ENCODE measurements at places on chromosomes 11 and 22.

DNA sequence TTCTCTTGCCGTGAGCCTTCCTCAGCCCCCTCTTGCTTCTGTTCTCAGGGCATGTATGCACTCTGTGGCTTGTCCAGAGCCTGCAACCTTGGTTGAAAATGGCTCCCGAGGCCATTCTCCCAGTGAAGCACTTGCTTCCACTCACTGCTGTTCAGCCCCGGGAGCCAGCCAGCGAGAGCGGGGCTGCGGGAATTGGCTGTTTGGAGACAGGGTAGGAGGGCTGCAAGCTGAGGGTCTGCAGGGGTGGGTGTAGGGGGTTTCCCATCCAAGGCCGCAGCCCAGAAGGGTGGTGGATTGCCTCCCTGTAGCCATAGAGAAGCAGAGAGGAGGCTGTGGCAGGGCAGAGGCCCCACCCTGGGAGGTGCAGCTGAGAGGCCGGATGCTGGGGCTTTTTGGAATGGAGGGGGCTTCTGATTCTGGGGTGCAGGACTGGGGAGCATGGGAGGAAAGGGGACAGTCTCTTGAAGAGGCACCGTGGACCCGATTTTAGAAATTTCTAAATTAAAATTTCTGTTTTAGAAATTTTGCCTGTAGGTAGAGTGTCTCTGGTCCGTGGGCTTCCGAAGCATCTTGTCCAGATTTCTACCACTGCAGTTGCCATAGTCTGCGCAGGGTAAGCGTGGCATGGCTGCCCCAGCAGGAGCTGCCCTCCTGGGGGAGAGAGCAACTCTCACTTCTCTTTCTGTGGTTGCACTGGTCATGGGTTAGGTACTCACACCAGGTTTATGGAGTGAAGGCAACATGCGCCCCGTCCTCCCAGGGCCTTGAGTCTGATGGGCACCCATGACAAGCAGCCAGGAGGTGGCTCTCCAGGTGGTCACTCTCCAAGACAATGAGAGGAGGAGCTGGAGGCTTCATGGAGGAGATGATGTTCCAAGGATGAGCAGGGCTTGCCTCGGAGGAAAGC is 100.2 kb downstream of the TBC1D22A start:
- DNase-seq, result no peak

DNA sequence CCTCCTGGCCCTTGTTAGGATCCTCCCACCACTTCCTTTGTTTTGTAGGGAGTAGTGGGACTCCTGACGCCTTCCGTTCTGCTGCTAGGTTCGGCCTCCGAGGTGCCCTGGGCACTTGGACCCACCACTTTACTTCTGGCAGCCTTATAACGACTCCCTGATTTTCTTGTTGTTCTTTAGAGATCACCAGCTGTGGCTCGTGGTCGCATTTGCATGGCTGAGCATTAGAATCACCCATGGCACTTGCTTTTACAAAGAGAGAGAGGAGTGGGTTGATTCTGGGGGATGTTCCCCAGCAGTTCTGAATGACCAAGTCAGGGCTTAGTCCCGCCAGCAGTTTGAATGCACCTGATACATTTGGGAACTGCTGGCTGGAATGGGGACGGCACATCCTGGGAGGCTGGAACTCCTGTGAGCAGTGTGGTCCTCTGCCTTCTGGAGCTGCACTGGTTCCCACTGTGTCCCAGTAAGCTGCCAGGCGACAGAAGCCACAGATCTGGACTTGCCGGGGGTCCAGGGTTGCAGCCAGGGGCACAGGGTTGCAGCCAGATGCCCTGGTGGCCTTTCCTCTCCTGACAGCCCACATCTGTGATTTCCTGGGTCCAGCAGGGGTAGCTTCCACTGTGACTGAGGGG is 4.1 kb downstream of the TUB start:
- no peak for DNase-seq

- DNase-seq, result no peak
These were observed 10.1 kb downstream of the OVOL1 start for GRCh38 chr11:65796726-65797601.

DNA sequence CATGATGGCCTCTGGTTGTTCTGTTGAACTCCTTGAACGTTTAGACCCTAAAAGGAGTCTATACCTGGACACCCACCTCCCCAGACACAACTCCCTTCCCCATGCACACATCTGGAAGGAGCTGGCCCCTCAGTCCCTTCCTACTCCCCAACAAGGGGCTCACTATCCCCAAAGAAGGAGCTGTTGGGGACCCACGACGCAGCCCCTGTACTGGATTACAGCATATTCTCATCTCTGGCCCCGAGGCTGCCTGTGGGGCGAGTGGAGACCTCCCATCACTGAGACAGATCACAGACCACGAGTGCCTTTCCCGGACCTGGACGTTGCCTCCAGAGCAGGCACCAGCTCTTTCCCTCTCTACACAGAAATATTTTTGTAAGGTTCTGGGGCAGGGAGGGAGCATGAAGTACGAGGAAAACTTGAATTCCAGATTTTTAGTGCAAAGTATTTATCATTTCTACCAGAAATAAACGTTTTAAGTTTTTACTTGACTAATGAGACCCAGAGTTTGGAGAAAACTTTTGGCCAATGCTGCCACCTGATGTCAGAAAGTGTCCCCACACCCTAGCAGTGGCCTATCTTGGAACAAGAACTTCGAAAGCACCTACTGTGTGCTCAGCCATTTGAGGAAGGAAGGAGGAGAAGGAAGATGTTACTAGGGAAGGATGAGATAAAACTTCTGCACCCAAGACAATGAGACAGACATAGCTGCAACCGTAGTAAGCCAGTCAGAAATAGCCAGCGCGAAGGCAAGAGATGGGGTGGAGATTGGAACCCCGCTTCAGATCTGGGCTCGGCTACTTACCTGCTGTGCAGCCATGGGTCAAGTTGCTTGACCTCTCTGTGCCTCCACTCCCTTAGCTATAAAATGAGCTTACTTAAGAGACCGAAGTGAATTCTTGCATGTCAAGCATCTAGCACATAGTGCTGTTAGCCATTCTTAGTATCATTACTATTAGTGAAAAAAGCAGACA is 10.2 kb upstream of the POU2F3 start:
- no peak for DNase-seq

DNA sequence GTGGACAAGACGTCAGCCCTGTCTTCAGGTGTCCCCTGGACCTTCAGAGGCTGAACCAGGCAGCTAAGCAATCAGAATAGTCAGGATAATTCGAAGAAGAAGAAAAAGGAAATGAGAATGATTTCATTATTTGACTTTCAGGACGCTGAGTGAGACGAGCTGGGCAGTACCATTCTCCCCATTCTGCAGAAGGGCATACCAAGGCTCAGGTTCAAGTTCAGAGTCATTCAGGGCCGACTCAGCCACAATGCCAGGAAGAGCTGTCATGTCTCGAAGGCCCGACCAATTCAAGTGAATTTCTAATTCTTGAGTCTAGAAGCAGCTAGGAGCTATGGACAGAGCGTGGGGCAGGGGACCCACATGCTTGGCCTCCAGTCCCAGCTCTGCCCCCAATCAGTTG is 33.8 kb upstream of the CD82 start:
- DNase-seq, result no peak

GRCh38 chr11:32366666-32367065 is 68.7 kb downstream of the WT1 start:
- DNase-seq, result no peak

DNA sequence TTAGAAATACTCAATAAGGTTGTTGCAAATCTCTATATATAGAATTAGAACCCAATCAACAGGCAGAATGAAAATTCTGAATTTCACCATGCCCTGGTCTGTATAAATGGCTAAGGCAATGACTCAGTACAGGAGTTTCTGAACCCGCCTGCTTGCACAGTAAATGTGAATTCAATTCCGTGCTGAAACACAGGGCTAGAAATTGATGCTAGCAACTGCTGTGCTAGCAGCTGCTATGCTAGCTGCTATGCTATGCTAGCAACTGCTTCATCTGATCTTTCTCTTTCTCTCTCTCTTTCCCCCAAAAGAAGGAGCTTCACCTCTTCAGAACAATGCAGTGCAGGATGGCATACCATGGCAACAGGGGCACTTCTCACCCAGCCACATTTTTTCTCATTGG is 9.7 kb upstream of the OR52J3 start:
- DNase-seq, result no peak

DNA sequence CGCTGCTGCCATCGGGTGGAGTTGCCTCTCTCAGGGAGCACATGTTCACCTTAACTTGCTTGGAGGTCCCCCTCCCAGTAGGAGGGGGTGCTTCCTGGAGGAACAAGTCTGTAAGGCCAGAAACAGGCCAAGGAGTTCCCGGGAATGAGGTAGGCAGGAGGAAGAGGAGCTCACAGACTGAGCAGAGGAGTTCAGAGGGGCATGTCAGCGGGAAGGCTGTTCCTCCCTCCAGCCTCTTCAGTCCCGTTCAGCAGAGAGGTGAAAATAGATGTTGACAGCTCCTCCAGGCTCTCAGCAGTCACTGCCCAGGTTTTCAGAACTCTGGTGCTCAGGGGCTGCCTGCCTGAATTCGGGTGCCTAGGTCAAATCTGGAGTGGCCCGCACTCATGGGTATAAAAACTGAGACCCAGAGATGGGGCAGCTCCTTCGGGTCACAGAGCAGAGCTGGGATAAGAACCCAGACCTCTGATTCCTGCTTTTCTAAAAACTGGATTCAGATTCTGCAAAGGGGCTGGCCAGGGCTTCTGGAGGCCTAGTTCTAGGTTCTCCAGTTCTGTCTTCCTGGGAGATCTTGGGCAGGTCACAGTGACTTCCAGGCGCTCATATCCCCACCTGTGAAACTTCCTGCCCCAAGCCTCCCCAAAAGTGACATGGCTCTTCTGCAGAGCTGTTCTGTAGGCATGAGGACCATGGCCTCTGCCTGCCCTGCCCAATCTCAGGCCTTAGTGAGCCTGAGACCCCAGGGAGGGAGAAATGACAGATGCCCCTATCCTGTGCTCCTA is 18.3 kb downstream of the ATG16L2 start:
- no peak for DNase-seq

DNA sequence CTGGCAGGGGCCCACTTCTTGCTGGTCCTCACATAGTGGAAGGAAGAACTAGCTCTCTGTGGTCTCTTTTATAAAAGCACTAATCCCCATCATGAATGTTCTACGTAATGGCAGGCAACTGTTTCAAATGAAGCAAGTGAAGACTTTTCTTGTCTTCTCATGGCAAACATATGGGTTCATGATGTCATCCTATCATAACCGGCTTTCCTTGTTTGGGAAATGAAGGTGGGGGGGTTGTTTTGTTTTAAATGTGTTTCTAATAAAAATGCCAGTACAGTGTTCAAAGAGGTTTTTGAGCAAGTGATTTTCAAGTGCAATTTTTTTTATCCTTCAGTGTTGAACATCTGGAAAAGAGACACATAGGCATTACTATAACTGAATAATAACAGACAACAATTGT is 33.4 kb downstream of the REXO2 start:
- DNase-seq, result no peak

DNA sequence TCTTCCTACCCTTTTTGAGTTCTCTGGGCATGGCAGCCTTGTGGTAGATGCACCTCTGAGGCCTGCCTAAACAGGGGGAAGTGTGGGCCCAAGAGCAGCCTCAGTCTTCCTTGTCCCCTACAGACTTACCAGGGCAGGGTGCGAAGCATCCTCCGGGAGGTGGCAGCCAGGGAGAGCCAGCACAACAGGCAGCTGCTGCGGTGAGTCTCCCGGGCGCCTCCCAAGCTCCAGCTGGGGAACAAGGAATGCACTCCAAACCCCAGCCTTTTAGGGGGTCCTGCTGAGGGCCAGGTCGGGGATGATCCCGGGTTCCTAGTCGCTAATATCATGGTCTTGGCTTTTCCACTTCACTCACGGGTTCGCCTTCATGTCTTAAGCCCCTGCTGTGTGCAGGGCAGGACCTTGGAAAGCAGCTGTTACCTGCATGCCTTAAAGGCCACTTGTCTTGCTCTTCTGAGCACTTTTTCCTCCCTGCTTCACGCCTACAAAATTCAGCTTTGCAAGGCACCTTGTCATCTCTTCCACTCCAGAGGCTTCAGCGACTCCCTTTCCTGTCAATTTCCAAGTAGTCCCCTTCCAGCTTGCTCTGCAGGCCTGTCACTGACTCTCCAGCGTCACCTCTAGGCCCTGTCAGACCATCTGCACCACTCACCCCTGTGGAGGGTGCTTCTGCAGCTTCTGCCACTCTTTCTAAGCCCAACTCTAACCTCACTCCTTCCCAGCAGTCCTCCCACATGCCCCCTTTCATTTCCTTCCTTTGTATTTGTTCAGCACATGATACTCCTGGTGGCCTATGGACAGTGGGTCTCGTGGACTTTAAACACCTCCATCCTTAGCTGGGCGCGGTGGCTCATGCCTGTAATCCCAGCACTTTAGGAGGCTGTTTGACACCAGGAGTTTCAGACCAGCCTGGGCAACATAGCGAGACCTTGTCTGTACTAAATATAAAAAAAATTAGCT is 57.0 kb downstream of the PISD start:
- DNase-seq, result no peak

- no peak for DNase-seq
These were observed 83.0 kb downstream of the TMPRSS5 start for GRCh38 chr11:113623114-113623513.

DNA sequence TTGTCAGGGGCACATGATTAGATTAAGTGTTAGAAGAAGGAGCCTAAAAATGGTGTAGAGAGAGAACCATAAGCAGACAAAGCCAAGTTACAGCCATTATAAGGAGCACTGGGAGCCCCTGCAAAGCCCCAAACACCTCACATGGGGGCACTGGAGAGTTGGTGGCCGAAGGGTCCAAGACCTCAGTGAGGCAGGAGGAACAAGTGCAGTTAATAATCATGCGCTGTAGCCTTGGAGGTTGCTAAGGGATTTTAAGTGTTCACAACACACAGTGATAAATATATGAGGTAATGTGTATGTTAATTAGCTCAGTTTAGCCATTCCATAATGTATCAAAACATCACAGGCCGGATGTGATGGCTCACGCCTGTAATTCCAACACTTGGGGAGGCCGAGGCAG is 54.4 kb upstream of the JAM3 start:
- DNase-seq, result no peak

GRCh38 chr22:38564669-38565068 is 5.3 kb downstream of the DMC1 start:
- DNase-seq, result no peak

- DNase-seq, result no peak
These were observed 37.4 kb downstream of the CEP57 start for GRCh38 chr11:95827696-95828095.

GRCh38 chr11:30000986-30001750 is 15.7 kb downstream of the KCNA4 start:
- DNase-seq, result no peak

DNA sequence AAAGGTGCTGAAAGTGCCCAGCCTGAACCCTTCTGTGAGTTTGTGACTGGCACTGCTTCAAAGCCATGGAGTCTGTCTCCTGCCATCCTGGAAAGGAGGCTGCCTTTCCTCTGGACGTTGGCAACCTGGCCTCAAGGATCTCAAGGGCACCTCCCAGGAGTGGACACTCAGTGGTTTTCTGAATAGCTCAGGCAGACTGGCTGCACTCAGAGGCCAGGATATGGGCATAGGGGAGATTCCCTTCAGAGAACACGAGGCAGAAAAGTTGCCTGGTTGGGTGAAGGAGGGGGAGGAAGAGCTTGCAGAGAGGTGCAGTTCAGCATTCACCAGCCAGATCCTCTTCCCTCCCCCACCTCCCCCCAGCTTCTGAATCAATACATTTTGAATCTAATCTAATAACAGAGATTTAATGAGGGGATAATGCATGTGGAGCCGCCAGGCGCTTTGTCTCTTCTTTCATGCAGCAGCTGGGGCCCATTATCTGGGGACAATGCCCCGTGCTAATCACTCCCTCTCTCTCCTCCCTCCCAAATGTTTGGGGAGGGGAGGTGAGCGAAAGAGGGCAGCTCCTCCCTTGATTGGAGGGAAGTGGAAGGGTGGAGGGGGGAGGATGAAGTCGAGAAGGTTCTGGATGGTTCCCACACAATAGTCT is 17.7 kb downstream of the HTR3A start:
- DNase-seq, result no peak

GRCh38 chr22:21981874-21982273 is 713 bp downstream of the TOP3B start:
- no peak for DNase-seq
